ENCODE measurements at places on chromosomes 1 and 21. TPM values are rescaled to one million over a fixed set of nuclear protein-coding genes. Genes with fewer than 3 reads are reported as not detected.

AMPD1 gene
- total RNA-seq: not detected

EPHA8 gene
- total RNA-seq: not detected

LAMB3 gene
- not detected for total RNA-seq

SLC26A9 gene
- not detected for total RNA-seq

PRKCZ gene
- 19.6 TPM for total RNA-seq

SLC45A1 gene
- 0.75 TPM for total RNA-seq

SLC44A3 gene
- total RNA-seq: not detected

BSND gene
- not detected for total RNA-seq

KAZN gene
- 0.14 TPM for total RNA-seq

SPATA21 gene
- total RNA-seq: not detected

PGLYRP3 gene
- total RNA-seq: not detected

ABCG1 gene
- 119 TPM for total RNA-seq

TBX19 gene
- total RNA-seq: 0.69 TPM

AGT gene
- not detected for total RNA-seq

CIART gene
- 2.3 TPM for total RNA-seq

EDARADD gene
- 1.2 TPM for total RNA-seq

CACNA1S gene
- not detected for total RNA-seq

TNNT2 gene
- total RNA-seq: not detected

KRTAP13-2 gene
- not detected for total RNA-seq

AADACL4 gene
- total RNA-seq: not detected

ARHGEF10L gene
- not detected for total RNA-seq

KIF17 gene
- total RNA-seq: not detected
